T-helper 2 cell (primary cell): ENCODE measurements at places on chromosomes 7 and 10.

DNA sequence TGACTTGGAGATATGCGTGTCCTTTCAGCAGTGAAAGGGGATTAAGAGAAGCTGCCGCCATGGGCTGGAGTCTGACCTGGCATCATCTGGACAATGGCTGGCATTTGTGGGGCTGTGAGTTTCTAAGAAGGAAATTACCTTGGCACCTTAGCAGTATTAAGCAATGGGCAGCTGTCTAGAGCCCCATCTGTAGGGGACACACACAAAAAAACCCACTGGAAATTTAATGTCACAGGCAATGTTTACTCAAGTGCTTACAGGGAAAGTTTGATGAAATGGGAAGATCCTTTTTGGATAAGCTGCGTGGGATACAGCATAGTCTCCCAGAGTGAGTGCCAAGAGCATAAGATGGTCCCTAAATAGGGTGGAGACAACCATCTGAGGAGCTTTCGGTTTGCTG, 25.0 kb downstream of the ADRA2A start:
- DNase-seq = no peak

GRCh38 chr7:73509463-73509862, 12.6 kb downstream of the BAZ1B start:
- DNase-seq = no peak

DNA sequence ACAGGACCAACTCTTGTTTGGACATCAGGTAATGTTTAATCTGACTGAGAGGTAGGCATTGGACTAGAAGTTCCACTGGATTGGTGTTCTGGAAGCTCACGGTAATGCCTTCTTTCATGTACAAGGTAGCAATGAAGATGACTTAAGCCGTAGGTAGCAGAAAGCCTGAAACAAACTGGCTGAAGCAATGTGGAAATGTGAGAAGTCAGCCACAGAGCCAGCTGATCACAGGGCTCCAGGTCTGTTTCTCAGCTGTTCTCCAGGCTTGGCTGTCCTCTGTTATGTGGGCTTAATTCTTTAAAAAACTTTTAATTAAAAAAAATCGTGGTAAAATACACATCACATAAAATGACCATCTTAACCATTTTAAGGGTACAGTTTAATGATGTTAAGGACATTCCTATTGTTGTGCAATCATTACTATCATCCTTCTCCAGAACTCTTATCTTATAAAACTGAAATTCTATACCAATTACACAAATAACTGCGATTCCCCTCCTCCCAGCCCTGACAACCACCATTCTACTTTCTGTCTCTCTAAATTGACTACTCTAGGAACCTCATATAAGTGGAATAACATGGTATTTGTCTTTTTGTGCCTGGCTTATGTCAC, 101.4 kb upstream of the ZNF32 start:
- DNase-seq = no peak

GRCh38 chr10:97805096-97805884, 33.5 kb upstream of the SFRP5 start:
- no peak for DNase-seq

DNA sequence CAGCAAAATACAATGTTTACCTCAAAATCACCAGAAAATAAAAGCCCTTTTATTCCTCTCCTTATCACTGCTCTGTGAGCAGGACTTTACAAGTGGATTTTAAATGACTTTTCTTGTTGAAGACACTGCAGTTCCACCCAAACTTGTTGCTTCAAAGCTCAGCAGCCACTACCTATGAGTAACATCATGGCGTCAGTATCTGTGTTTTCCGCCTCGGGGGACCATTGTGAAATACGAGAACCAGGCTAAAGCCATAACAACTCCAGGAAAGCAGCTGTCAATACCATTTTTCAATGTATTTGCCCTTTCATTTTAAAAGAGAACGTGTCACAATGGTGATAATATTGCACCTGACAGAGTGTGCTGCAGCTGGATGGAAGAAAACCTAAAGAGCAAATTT, 284.0 kb upstream of the RNF32 start:
- DNase-seq = no peak

- DNase-seq = no peak
These were observed 554.0 kb downstream of the MDFIC start for GRCh38 chr7:115475761-115476385.

GRCh38 chr7:126803990-126804389, 448.8 kb downstream of the GRM8 start:
- DNase-seq = no peak
